ENCODE measurements at places on chromosomes 4 and X.

GRCh38 chr4:164904336-164904735, 27.4 kb downstream of the APELA start:
- DNase-seq: no peak

GRCh38 chr4:63728480-63729177, 680.6 kb downstream of the TECRL start:
- no peak for DNase-seq

- no peak for DNase-seq
Observed at GRCh38 chrX:281166-281999, at the start of gene PLCXD1. PLCXD1 (plus strand) TSS chrX:281381; CDS start chrX:284188, 2,807 bp downstream.

GRCh38 chr4:28811025-28811424, 1909.1 kb upstream of the PCDH7 start:
- DNase-seq: no peak

- no peak for DNase-seq
Observed at GRCh38 chr4:123304151-123304964, 92.2 kb upstream of the SPRY1 start.

- no peak for DNase-seq
Observed at GRCh38 chr4:125541836-125542385, 227.2 kb downstream of the FAT4 start.

- no peak for DNase-seq
Observed at GRCh38 chr4:123832173-123833026, 435.8 kb downstream of the SPRY1 start.

DNA sequence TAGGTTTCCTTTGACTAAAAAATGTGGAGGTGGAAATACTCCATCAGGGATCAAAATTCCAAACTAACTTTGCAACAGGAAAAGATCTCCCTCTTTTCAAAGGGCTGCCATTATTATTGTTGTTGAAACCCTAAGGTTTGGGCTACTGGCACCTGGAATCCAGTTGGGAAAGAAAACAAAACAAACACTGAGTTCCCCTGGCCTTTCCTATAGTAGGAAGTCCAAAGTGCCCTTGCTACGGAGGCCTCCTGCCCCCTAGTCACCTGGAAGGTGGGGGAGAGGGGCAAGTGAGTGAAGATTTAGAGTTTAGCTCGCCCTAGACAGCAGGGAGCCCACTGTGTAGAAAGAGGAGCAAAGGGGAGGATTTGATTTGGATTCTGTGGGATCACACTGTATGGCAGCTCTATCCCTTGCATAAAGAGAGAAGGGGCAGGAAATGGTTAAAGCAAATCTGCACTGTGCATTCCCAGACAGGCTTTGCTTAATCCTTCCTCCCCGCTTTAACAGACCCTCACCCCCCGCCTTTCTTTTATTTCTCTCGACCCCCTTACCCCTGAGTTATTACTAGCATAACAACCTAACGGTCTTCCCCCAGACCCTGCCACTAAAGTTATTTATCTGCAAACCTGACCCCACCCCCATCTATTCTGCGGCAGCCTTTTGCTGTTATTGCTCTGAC, 627 bp upstream of the FAT4 start:
- no peak for DNase-seq

DNA sequence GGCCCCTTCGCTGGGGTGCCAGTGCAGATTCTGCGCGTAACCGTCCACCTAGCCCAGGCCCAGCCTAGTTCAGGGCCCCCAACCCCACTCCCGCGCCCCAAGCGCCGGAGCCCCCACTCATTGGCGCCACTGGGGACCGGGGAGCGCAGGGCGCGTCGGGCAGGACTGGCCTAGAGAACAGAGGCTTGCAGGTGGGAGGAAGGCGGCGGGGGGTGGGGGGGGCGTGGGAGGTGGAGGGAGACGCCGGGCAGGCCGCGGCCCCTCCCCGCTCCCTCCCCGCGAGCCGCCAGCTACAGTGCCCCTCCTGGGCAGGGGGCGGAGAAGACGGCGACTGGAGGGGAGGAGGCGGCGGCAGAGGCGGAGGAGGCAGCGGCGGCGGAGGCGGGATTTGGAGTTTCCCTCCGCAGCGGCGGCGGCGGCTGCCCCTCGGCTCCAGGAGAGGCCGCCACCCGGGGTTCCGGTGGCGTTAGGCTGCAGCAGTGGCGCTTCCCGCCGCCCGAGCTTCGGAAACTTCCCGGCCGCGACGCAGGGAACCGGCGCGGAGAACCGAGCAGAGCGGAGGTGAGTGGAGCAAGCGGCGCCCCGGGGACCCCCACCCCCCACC, 4.8 kb upstream of the DUSP9 start:
- DNase-seq: no peak
